ENCODE measurements at places on chromosomes 11 and 22. TPM values are rescaled to one million over a fixed set of nuclear protein-coding genes. Genes with fewer than 3 reads are reported as not detected.

DNA sequence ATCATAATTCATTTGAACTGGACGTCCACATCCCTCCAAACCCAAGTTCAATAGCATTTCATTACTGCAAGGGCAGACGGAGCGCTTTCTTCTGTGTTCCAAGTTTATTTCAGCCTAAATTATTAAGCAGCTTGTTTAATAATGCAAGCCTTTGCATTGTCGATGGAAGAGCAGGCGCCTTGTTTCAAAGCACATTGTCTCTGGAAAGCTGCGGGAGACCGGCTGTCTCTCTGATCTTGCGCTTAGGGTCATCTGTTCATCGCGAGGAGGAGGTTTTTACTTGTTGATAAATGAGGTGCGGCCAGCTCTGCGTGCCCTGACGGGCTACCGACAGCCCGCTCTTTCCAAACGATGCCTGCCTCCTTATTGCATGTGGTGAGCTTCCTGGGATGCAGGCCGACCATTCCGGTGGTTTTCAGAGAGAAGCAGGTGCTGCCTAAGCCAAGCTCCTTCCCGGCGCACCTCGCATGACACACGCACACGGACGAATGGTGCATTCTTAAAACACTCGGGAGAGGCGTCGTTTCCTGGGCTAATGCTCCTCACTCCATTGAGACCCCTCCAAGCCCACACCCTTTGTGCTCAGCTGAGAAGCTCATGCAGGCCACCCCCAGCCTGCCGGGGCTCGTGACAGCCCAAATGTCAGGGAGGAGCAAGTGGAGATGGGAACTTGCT, 456.9 kb downstream of the BRD1 start:
- H3K4me3 ChIP-seq, result no peak overlapping the region
- H3K4me1 ChIP-seq, result peaks cover 18% of the 10 kb centered on the region
- no peaks in the 10 kb centered on the region for H3K36me3 ChIP-seq
- peak; percentile 53 for DNase-seq

OR2D2 gene
- not detected for total RNA-seq

DNA sequence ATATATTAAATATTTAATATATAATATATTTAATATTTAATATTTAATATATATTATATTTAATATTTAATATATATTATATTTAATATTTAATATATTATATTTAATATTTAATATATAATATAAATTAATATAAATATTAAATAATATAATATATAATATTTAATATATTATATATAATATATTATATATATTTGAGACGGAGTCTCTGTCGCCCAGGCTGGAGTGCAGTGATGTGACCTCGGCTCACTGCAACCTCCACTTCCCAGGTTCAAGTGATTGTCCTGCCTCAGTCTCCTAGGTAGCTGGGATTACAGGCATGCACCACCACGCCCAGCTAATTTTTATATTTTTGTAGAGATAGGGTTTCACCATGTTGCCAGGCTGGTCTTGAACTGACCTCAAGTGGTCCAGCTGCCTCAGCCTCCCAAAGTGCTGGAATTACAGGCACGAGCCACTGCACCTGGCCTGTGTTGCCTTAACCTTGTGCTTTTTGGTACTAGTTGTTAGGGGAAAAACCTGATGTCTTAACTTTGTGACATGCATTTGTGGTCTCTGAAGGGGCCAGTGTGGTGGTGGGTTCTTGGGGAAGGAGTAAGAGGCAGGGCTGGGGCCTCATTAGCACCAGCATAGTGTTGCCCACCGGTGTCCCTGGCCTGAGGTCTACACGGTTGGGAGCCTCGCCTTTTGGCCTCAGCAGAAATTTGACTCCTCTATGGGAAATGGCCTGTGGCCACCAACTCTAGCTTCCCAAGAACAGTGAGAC, 16.6 kb downstream of the SEC14L3 start:
- no peak overlapping the region for H3K27ac ChIP-seq
- no peak overlapping the region for H3K4me3 ChIP-seq
- H3K27me3 ChIP-seq, result peaks cover 12% of the 10 kb centered on the region
- H3K36me3 ChIP-seq, result no peaks in the 10 kb centered on the region

GRCh38 chr11:60119710-60120109, 31.2 kb downstream of the MS4A2 start:
- peaks cover 4% of the 10 kb centered on the region for H3K27me3 ChIP-seq
- no peak for DNase-seq
- no peak overlapping the region for H3K27ac ChIP-seq
- H3K4me3 ChIP-seq, result no peak overlapping the region
- H3K4me1 ChIP-seq, result no peaks in the 10 kb centered on the region

GRCh38 chr11:75334402-75334891, 17.0 kb downstream of the ARRB1 start:
- DNase-seq, result no peak
- peaks cover 2% of the 10 kb centered on the region for H3K36me3 ChIP-seq
- H3K4me1 ChIP-seq, result peaks cover 44% of the 10 kb centered on the region
- H3K27ac ChIP-seq, result no peak overlapping the region
- H3K4me3 ChIP-seq, result no peak overlapping the region

- H3K36me3 ChIP-seq, result no peaks in the 10 kb centered on the region
- DNase-seq, result no peak
- peaks cover 4% of the 10 kb centered on the region for H3K27me3 ChIP-seq
- H3K4me3 ChIP-seq, result no peak overlapping the region
Observed at GRCh38 chr11:60168306-60168705, 14.6 kb downstream of the MS4A6A start.

DNA sequence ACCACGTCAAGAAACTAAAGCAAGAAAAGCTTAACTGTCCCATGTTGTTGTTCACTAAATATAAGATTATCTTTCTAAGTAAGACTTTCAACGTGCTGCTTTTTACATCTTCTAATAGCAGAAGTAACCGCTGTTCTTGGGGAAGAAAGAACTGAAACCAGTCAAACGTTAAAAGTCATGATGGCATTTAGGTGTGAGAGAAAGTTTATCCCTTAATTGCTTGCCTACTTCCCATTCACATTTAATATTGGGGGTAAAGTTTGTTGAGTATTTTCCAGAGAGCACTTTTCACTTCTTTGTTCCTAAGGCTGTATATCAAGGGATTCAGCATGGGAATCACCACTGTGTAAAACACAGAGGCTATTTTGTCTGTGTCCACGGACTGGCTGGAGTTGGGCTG, 970 bp downstream of the OR5B21 start:
- no peak for DNase-seq
- H3K4me3 ChIP-seq, result no peak overlapping the region
- no peaks in the 10 kb centered on the region for H3K36me3 ChIP-seq
- H3K27ac ChIP-seq, result no peak overlapping the region

KCTD14 gene
- 0.47 TPM for total RNA-seq

MS4A4E gene
- 0.20 TPM for total RNA-seq

- H3K27me3 ChIP-seq, result peaks cover 9% of the 10 kb centered on the region
- no peak overlapping the region for H3K4me3 ChIP-seq
- no peak overlapping the region for H3K27ac ChIP-seq
- H3K4me1 ChIP-seq, result peaks cover 4% of the 10 kb centered on the region
- no peak for DNase-seq
Observed at GRCh38 chr11:134686460-134687061, 274.5 kb upstream of the B3GAT1 start.

- peaks cover 46% of the 10 kb centered on the region for H3K27me3 ChIP-seq
- peaks cover 2% of the 10 kb centered on the region for H3K36me3 ChIP-seq
- no peaks in the 10 kb centered on the region for H3K4me1 ChIP-seq
- H3K27ac ChIP-seq, result no peak overlapping the region
Observed at GRCh38 chr11:4626207-4627099, 10.8 kb upstream of the OR51D1 start.

- no peak for DNase-seq
- peak overlapping the region; percentile 81 for H3K27ac ChIP-seq
- peaks cover 39% of the 10 kb centered on the region for H3K4me1 ChIP-seq
- H3K4me3 ChIP-seq, result no peak overlapping the region
- H3K27me3 ChIP-seq, result no peaks in the 10 kb centered on the region
Observed at GRCh38 chr11:3939211-3939610, 83.7 kb downstream of the STIM1 start.

HPX gene
- 3.8 TPM for total RNA-seq

SLC22A25 gene
- total RNA-seq, result not detected

DNA sequence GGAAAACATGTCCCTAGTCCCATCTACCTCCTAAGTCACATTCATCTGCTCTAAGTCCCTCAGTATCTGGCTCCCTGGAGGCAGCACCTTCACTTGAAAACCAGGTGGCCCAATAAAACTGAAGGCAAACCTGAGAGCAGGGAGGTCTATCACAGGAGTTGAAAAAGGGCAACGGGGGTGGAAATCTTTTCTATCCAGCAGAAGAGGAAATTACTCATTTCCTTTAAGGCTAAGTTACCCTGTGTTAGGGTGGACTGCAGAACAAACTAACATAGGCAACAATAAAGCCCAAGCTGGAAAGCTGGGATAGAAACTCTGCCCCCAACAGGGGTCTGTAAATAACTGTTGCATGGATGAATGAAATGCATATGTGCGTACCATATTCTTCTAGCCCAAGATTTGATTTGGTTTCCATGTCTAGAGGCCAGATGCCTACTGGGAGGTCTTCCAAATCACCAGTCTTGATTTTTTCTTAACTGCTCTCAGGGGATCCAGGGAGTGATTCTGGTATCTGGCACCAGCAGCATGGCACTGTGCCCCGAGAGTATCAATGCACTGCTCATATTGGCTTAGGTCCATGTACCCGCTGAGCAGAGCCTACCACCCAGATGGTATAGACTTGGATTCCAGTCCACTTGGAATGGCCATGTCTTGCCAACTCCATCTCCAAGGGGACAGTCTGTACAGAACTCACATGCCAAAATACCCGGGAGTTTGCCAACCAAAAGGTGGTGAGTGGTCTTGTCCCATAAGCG, 350.0 kb upstream of the NCAM1 start:
- H3K36me3 ChIP-seq, result no peaks in the 10 kb centered on the region

DNA sequence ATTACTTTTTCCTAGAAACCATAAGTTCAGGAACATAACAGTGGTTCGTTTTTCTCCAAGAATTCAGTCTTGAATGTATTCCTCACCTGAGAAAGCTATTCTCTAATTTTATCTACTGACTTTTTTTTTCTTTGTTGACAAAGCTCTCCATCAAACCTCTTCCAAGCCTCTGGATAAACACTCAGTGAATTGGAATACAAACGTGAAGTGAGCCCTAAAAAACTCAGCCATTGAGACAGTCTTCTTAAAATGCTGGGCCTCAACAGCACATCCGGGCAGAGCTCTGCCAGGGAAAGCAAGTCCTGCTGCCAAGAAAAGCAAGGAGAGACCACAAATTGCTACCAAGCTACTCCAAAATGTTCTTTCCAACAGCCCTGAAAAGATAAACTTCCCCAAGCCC, 7.7 kb upstream of the SLC1A2 start:
- H3K36me3 ChIP-seq, result no peaks in the 10 kb centered on the region
- peaks cover 61% of the 10 kb centered on the region for H3K27me3 ChIP-seq
- H3K4me1 ChIP-seq, result peaks cover 40% of the 10 kb centered on the region

ZNF215 gene
- 2.3 TPM for total RNA-seq

DNA sequence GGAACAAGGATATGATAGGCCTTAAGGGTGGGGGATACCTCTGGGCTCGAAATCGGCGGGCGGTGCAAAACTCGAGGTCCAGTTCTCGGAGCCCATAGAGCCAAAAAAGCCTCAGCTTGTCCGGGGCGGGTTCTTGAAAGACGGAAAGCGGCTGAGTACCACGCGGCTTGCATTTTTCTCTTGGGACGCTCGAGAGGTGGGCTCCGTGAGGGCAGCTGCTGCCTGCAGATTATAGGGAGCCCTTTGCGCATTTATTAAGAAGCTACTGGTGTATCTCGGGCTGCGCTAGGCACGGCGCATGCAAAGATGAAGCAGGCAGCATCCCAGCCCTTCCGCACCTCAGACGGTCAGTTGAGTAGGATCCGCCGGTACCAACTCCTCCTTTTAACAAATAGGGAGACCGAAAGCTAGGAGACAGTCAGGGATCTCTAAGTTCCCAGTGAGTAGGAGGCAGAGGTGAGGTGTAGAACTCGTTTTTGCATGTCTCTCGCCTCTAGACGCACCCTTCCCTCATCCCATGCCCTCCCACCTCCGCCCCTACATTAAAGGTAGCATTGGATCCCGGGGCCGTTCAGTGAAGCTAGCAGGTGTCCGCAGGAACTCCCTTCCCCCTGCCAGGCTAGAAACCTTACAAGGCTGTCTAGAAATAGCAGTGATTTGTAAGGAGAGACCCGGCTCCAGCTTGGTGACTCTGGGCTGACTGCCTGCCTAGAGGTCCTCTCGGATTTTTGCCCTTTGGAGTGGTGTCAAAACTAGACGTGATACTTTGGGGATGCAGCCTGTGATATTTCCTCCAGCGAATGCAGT, 768 bp downstream of the LDHA start:
- peak overlapping the region; percentile 98 for H3K4me3 ChIP-seq
- peaks cover 53% of the 10 kb centered on the region for H3K4me1 ChIP-seq
- no peaks in the 10 kb centered on the region for H3K27me3 ChIP-seq
- peak; percentile 67 for DNase-seq
- peak overlapping the region; percentile 95 for H3K27ac ChIP-seq

- H3K27ac ChIP-seq, result no peak overlapping the region
- H3K4me1 ChIP-seq, result no peaks in the 10 kb centered on the region
- DNase-seq, result no peak
- H3K27me3 ChIP-seq, result peaks cover 5% of the 10 kb centered on the region
- no peaks in the 10 kb centered on the region for H3K36me3 ChIP-seq
- H3K4me3 ChIP-seq, result no peak overlapping the region
Observed at GRCh38 chr11:59967677-59968394, 4.0 kb downstream of the OOSP4A start.

DNA sequence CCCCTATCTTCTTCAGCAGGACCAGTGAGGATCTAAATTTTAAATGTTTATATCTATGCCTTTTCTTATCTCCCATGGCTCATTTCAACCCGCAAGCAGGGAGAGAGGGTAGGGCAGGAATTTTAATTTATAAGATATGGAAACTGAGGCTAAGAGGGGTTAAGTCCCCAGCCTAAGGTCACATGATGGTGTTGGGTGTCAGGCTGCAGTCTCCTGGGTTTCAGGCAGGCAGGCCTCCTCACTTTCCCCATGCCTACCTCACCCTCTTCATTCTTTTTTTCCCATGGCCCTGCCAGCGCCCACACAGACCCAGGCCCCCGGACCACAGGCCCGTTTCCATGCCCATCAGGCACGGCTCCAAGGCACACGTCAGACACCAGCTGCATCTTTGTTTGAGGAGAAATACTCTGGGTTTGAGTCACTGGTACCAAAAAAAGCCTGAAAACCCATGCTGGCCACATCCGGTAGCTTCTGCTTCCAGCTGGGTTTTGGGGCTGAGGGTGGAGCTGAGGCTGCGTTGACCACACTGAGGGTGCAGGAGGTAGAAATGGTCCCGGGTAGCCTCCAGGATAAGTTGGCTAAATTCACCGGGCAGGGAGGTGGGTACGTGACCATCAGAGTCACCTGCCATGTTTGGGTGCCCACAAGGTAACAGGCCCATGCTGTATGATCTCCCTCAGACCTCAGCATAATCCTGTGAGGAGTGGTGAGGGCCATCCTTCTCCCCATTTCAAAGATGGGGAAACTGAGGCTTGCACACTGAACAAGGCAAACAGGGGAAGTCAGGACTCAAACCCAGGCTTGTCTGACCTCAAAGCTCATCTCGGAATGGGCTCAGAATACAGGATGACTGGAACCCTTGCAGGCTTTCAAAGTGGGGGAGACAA, 7.5 kb downstream of the CRYBB1 start:
- peaks cover 42% of the 10 kb centered on the region for H3K4me1 ChIP-seq
- H3K27ac ChIP-seq, result peak overlapping the region; percentile 97
- DNase-seq, result no peak
- peaks cover 13% of the 10 kb centered on the region for H3K27me3 ChIP-seq

PATE2 gene
- not detected for total RNA-seq

All from chondrocyte (in vitro differentiated cells).